ENCODE measurements at places on chromosomes 1 and 21.
A peak's percentile ranks its signal among the peaks of the same experiment; 100 is the strongest.

GRCh38 chr1:235986869-235987268 is 78.0 kb downstream of the NID1 start:
- no peak for DNase-seq

DNA sequence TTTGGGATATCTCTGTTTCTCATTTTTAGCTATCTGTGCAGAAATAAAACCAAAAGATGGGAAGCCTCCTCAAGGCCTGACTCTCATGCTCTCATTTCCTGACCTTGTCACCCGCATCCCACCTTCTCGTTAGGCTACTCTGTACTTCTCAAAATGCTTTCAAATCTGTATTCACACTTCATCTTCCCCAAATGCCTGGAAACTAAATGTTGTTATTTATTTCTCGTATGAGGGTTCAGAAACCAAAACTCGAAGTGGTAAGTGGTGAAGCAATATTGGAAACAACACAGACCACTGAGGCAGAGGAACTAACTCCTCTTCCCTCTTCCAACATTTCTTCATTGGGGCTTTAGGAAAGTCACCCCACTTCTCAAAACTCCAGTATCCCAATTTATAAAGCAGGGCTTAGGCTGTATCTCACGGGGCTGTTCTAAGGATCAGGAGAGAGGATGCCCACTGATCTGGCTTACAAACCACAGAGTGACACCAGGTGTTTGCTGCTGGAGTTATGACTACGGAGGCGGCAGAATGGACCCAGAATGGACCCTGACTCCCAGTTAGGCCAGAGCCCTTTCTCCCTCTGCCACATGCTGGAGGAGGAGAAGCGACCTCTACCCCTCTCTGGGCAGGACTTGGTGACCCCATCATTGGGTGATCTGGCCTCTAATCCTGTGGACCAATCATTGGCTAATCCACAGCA is 3.5 kb downstream of the SLAMF7 start:
- DNase-seq, result peak; percentile 31

DNA sequence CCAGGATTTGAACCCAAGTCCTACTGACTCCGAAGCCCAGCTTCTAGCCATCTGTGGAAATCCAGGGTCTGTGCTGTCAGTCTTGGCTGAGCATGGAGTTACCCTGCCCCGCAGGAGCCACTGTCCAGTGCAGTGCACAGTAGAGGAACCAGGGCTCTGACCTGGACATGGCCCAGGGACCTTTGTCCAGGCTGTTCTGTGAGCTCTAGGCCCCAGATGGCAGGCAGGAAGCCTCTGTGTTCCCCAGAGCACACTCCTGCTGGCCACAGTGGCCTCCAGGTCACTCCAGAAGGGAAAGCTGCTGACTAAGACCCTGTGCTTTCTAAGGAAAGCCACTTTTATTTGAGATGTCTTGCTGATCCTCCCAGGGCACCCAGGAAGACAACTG is 13.8 kb downstream of the S100A7A start:
- no peak for DNase-seq

DNA sequence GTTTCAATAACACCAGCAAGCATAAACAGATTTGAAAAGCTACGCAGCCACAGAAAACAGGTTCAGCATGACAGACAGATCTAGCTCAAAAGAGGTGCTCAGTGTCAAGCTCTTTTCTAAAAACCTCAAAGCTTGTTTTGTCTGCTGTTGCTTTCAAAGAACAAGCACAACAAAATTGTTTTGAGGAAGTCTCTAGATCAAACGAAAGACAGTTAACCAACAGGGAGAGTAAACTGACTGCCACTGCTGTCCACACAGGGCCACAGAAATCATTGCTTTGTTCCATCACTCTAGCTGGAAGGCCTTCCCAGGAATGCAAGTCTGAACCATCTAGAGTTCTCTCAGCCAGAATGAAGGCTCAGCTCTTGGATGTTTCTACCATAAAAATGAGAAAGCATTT is 12.8 kb downstream of the APP start:
- no peak for DNase-seq

GRCh38 chr1:173126421-173126820 is 75.7 kb upstream of the TNFSF18 start:
- DNase-seq, result no peak

DNA sequence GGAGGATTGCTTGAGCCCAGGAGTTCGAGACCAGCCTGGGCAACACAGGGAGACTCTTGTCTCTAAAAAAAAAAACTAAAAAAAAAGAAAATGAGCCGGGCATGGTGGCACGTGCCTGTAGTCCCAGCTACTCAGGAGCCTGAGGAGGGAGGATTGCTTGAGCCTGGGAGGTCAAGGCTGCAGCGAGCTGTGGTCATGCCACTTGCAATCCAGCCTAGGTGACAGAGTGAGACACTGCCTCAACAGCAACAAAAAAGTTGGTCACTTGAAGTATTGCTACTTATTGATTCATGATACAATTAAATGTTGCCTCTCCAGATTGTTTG is 57.9 kb upstream of the CXADR start:
- DNase-seq, result no peak

DNA sequence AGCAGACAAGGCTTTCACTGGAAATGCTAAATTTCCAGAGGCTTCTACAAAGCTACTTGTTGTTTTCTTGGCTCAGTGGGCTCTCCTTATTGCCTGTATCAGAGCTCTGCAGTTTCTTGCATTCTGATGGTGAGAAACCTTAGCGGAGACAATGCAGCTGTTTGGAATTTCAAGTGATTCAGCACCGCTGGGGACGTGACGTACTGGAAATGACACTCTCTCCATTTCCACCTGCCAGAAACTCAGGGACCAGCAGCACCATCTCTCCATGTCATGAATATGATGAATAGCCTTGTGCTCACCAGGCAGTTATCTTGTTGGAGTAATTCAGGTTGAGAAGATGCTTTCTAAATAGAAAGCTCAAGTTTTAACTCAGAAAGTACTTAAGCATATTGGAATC is 497.2 kb upstream of the DEPDC1 start:
- no peak for DNase-seq

Data from CD4-positive, alpha-beta T cell treated with Interleukin-17A for 1 hour (primary cell).